ENCODE measurements at places on chromosomes 6 and 20.

- DNase-seq: peak; percentile 46
Observed at GRCh38 chr6:72522735-72523141, 99.1 kb upstream of the KCNQ5 start.

DNA sequence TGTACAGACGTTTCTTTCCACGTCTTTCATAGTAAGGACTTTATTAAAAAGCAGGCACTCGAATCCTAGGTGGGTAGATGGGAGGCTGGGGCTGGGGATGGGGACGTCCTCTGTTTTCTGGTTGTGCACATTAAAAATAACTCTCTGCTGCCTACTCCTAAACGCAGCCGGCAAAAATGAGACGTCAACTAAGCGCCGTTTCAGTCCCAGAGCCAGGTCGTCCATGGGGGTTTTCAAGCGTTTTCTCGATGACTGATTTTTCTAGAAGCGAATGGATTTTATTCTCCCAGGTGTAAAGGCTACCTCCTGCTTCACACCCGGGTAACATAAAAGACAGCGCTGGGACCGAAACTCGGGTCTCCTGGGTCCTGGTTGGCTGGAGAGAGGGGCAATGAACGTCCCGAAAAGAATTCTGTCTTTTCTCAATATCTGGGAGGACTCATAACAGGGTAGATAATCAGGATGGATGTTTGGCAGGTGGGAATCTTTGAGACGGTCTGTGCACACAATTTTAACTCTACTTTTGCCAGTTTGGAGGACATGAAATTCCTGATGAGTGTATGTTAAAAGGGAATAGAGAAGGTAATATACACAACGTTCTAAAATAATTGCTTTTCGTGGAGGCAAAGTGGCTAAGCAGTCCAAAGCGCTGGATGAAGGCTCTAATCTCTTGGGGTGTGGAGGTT lies 25.2 kb downstream of the GPX6 start:
- peak; percentile 31 for DNase-seq

DNA sequence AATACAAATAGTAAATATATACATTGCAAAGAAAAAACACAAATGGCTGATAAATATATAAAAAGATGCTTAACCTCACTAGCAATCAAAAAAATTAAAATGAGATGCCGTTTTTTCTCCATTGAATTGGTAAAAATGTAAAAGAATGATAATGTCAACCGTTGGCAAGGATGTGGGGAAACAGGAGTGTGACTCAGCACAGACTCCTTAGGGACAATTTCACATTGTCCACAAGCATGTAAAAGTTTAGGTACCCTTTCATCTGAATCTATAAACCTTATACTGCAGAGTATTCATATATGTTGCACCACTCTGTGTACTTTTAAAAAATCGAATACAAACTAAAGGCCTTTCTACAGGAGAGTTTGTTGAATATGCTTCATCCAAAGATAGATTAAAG lies 143.1 kb upstream of the RREB1 start:
- no peak for DNase-seq

- no peak for DNase-seq
Observed at GRCh38 chr20:35467339-35468224, 12.2 kb downstream of the CEP250 start.

DNA sequence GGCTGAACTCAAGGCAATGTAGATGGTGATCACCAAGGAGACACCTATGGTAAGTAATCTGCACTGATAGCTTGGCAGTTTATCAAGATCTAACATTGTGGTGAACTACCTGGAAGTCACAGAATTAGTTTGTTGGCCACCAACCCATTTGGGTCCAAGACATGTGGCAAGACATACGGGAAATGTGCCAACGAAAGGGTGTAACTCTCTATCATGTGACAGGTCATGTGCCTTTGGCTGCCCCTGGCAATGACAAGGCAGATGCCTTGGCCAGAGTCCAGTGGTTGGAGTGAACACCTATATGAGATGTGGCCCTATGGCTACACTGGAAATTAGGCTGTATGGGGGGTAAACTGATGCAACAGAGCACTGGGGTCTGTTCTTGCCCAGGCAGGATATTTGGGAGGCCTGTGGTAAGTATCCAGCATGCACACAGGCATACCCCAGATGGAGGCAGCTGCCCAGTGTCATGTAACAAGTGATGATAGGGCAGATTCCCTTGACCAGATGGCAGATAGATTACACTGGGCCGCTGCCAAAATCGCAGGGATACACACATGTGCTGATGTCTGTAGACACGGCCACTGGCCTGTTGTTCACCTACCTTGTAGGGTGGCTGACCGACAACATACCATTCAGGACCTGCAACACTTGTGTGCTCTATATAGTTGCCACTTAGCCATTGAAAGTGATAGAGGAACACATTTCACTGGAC lies 35.5 kb upstream of the HSF2 start:
- DNase-seq: no peak

- no peak for DNase-seq
Observed at GRCh38 chr6:5677219-5678000, 329.3 kb downstream of the NRN1 start.

GRCh38 chr6:13304580-13305260 lies 23.6 kb downstream of the TBC1D7 start:
- DNase-seq: no peak

- DNase-seq: no peak
Observed at GRCh38 chr20:2773812-2774211, 26.6 kb downstream of the CPXM1 start.

- DNase-seq: no peak
Observed at GRCh38 chr6:157216570-157216969, 106.7 kb downstream of the TMEM242 start.

GRCh38 chr20:15395457-15395856 lies 1058.0 kb upstream of the FLRT3 start:
- no peak for DNase-seq

GRCh38 chr20:41287327-41287726 lies 30.2 kb downstream of the ZHX3 start:
- no peak for DNase-seq

GRCh38 chr6:74638412-74638811 lies 567.4 kb downstream of the COL12A1 start:
- no peak for DNase-seq

- peak; percentile 70 for DNase-seq
Observed at GRCh38 chr6:33198853-33199436, 1.5 kb downstream of the RXRB start.

GRCh38 chr6:21501021-21501354 lies 92.6 kb upstream of the SOX4 start:
- DNase-seq: no peak

DNA sequence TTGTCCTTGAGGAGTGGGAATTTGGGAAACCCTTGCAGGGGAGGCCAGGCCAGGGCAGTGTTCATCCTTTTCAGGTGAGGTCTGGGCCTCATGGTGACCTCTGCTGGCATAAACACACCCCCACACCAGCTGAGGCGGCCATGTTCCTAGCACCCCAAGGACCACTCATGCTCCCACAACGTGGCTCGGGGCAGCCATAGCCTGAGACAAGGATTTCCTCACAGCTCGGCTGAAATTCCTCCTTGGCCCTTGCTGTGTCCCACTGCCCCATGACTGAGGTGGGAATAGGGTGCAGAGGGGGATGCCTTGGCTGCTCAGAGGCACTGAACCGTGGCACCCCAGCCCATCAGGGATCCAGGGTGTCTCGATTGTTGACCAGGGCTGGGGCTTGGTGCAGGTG lies 27.3 kb upstream of the SPDEF start:
- DNase-seq: no peak

DNA sequence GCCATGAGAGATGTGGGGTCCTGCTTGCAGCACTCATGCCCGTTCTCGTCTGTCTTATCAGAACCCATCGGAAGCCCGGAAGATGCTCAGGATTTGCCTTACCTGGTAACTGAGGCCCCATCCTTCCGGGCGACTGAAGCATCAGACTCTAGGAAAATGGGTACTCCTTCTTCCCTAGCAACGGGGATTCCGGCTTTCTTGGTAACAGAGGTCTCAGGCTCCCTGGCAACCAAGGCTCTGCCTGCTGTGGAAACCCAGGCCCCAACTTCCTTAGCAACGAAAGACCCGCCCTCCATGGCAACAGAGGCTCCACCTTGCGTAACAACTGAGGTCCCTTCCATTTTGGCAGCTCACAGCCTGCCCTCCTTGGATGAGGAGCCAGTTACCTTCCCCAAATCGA lies 8.3 kb downstream of the PI16 start:
- peak; percentile 97 for DNase-seq

DNA sequence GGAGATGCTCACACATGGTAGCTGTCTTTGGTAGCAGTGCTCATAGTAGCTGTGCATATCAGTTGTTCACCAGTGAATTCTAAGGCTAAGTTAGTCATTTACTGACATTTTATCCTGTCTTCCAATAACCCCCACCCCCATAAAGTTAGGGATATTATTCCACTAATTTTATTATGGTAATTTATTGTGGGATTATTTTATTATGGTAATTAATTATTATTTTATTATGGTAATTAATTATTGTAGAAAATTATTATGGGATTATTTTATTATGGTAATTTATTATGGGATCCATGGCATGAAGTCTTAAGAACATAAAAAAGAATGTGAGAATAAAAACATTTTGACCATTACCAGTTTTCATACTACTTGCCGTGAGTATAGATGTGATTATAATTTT lies 406.5 kb downstream of the LAMA2 start:
- DNase-seq: no peak

- no peak for DNase-seq
Observed at GRCh38 chr6:130896249-130896648, 69.0 kb downstream of the SMLR1 start.

- no peak for DNase-seq
Observed at GRCh38 chr6:144340541-144341371, 55.6 kb downstream of the UTRN start.

DNA sequence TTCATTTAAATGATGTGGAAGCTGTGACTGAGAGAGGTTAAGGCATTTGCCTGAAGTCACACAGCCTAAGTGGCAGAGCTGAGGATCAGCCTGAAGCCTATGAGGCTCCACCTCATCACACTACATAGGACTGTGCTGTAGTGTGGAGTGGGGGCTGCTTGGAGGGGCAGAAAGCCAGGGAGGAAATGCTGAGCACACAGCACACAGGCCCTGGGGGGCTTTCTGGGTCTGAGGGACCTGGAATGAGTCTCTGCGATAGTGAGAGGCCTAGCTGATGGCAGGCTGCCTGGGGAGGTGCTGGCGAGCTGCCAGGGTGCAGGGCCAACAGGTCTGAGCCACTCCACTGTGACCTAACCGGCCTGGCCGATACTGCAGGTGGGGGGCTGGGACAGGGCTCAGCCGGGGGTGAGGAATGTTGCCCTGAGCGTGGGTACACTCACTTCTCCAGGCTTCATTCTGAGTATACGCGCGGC lies 2.2 kb upstream of the ARHGAP40 start:
- peak; percentile 43 for DNase-seq

DNA sequence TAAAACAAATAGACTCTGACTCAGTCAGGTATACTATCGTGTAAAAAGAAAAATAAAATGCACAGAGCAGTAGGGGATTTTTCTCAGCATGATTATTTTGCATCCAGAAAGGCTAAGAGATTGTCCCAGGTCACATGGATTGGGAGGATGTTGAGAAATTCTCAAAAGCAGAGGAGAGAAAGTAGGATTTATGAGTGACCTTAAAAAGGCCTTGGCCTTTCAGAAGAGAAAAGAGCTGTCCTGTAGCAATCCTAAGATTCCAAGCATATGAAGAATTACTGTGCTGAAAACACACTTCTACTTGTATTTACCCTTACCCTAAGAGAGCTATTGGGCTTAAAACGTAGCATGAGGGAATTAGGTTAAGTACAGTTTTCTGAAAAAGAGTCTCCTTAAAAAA lies 149.7 kb upstream of the ENPP5 start:
- DNase-seq: no peak

- peak; percentile 40 for DNase-seq
Observed at GRCh38 chr6:120826253-120826652, 508.0 kb downstream of the TBC1D32 start.

DNA sequence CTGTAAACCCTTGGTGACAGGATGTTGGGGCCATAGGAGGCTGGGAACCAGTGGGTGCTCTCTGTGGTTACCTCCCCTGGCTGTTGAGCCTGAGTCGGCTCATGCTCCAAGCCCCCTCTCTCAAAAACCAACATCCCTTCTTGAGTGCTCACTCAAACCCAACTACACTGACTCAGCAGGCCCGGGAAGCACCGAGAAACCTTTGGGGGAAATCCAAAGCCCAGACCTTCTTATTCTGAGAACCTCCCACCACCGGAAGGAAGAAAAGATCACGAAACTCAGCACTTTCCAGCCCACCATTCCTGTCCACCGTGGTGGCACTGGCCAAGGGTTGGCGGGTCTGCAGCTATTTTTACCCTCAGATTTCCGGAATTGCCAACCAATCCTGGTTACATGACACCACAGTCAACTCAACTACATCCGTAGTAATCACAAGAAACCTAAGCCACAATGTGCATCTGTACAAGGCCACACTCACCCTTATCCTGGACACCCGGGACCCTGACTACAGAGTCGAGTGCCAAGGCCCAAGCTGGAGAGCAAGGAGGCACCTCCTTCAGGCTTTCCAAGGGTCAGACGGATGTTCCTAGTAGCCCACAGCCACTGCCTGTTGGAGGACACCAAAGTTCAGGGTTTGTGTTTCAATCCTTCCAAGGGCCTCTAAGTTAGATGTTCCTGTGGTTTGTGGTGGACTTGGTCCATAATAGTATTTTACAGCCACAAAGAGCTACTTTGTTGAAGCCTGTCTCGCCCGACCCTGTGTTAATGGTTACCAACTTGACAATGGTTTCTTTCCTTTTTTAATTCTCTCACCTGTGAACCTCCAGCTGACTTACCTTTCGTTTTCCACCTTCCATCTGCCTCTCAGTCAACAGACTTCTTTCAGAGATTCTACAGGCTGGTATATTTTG lies 317.0 kb downstream of the CDC5L start:
- DNase-seq: no peak

DNA sequence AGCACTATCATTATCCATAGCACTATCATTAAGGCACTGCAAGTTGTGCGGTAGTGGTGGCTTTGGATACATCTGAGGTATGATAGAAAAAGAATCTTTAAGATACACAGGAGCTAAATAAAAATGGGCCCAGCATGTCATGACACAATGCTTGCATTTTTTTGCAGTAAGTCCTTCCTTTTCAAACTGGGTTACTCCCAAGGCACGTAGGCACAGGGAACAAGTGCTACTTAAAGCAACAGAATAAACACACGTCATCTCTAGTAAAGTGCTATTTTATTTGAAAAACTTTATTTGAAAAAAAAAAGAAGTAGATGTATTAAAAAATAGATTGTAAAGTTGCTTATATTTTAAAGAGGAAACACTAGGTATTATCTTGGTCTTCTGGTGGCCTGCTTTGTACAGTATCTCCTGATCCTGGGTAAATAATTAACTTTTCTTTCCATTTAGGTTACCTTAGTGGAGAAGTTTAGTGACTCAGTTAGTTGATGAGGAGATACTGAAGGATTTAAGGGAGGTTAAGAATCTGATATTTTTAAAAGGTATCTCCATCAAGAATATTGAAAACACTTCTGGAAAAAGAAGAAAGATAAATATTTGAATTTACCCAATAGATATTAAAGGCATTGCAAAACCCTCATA lies 129.6 kb downstream of the EDN1 start:
- no peak for DNase-seq

- DNase-seq: no peak
Observed at GRCh38 chr6:130661077-130661476, 166.1 kb upstream of the SMLR1 start.

DNA sequence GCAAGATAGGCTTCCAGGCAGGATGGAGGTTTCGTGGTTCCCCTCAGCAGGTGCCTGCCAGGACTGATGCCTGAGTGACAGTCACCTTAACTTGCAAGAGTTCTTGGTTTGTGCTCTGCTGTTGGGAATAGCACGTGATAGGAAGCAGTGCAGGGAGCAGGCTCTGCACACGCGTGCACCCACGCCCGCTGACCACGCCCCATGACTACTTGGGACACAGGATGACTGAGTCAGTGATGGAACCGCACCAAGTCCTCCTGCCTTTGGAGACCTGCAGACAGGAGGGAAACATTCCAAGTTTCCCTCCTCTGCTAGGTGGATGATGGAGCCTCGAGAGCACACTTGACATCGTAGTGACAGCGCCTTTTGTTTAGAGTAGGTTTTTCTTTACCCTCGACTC lies 164.2 kb downstream of the DTNBP1 start:
- peak; percentile 32 for DNase-seq

Measured in H7 (cell line).